ENCODE measurements at places on chromosomes 12 and 14.

- DNase-seq, result no peak
Observed at GRCh38 chr12:71694099-71694820, 8.4 kb downstream of the TMEM19 start.

GRCh38 chr12:113700943-113701342 lies 229.3 kb upstream of the LHX5 start:
- DNase-seq, result no peak

- DNase-seq, result no peak
Observed at GRCh38 chr12:58803908-58804307, 116.4 kb downstream of the LRIG3 start.

- DNase-seq, result no peak
Observed at GRCh38 chr12:13176256-13176655, 20.3 kb upstream of the EMP1 start.

GRCh38 chr14:54046250-54046649 lies 89.6 kb upstream of the BMP4 start:
- DNase-seq, result no peak

- DNase-seq, result no peak
Observed at GRCh38 chr12:103705927-103706326, 118.9 kb downstream of the STAB2 start.

- DNase-seq, result no peak
Observed at GRCh38 chr14:49892301-49892635, 614 bp upstream of the ARF6 start.

GRCh38 chr12:132517740-132518100 lies 27.8 kb downstream of the FBRSL1 start:
- no peak for DNase-seq

DNA sequence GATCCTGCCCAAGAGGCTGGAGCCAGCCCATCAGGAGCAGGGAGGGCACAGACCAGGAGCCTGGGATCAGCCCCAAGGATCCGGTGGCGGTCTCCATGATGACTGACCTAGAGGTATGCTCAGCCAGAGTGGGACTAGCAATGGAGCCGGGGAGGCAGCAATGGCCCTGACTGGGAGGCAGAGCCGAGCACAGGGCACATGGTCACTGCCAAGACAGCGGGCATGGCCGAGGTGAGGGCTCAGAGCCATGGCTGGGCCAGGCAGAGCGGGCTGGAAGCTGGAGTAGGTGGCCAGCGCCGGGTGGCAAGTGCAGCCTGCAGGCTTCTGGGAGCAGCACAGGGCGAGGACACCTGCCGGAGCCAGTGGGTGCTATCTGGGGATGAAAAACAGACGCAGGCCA lies 259.3 kb downstream of the BCL11B start:
- no peak for DNase-seq

DNA sequence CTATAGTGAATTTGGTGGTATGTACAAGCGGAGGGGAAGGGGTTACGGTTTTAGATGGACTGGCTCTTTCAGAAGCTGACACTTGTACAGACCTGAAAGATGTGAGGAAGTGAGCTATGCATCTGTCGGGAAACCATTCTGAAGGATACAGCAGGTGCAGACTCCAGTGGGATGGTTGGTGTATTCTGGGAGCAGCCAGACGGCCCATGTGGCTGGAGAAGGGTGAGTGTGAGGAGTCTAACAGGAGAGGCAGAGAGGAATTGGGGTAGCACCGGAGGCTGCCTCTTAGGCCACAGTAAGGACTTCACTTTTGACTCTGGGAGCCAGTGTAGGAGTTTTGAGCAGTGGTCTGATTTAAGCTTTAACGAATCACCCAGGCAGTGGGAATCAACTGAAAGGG lies 90.7 kb downstream of the APAF1 start:
- no peak for DNase-seq

DNA sequence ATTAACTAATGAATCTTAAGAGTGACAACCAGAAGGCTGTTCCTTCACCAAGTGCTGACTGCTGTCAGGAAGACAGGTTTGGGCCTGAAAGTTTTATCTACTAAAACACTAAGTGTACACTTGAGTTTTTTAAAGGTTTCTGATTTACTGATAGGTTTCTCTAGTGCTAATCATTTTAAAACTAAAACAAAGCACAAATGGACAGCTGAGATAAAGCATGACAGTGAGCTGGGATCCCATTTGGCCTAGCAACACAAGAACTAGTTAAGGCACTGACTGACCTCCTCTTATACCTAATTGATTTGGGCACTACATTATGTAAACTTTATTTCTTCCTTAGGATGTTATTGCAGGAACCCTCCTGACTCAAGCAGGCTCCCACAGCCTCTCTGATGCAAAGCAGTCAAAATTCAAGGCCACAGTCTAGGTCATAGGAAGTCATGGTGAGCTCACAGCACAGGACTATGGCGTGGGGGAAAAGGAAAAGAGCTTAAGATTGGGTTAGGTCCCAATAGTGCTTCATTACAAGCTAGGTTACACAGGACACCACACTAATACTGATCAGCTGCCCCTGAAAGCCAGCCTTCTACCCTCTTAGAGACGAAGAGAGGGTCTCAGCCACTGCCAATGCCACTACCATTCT lies 3.5 kb downstream of the STXBP6 start:
- DNase-seq, result no peak

DNA sequence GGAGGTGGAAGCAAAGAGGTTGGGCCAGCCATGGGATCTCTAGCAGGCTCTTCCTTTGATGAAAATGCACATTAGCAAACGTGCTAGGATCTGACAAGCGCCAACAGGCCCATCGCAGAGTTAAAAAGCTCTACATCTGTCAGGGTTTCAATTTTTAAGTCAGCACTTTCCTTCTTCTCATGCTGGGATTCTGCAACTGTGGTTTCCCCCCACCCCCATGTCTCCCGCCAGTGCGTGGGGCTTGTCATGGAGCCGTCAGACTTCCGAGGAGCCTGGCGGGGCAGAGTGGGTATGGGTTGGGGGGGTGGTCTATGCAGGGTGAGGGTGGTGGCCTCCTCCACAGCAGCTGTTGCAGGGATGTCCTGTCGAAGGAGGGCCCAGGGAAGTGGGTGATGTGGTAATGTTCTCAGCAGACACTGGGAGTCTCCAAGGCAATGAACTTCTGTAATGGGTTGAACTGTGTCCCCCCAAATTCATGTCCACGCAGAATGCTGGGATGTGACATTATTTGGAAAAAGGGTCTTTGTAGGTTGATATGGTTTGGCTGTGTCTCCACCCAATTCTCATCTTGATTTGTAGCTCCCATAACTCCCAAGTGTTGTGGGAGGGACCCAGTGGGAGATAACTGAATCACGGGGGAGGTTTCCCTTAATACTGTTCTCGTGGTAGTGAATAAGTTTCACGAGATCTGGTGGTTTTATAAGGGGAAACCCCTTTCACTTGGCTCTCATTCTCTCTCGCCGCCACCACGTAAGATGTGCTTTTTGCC lies 115.2 kb upstream of the MAP1LC3B2 start:
- no peak for DNase-seq

DNA sequence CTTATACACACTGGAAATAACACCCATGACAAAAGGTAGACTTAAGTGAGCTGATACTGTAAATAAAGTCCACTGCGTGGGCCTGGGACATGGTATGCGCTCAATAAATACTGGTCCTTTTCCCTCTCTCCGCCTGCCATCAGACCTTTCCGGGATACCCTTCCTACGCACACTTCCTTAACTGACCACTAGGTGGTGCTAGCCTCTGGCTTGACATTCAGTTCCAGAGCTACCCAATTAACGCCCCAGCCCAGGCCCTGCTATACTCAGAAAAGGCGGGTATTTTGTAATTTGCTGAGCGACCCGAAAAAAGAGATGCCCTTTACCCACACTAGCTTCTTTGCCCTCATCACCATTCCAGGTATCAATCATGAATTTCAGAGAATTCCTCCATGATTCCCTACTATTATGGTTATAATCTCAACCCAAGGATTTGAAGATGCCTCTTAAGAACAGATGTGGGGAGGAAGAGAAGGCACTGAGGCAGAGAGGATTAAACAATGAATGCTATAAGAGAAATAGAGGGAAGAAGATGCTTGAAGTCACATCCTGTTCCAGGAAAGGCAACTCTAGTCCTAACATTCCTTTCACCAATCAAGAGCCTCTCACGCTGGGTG lies 3.9 kb upstream of the LRP1 start:
- peak; percentile 33 for DNase-seq

DNA sequence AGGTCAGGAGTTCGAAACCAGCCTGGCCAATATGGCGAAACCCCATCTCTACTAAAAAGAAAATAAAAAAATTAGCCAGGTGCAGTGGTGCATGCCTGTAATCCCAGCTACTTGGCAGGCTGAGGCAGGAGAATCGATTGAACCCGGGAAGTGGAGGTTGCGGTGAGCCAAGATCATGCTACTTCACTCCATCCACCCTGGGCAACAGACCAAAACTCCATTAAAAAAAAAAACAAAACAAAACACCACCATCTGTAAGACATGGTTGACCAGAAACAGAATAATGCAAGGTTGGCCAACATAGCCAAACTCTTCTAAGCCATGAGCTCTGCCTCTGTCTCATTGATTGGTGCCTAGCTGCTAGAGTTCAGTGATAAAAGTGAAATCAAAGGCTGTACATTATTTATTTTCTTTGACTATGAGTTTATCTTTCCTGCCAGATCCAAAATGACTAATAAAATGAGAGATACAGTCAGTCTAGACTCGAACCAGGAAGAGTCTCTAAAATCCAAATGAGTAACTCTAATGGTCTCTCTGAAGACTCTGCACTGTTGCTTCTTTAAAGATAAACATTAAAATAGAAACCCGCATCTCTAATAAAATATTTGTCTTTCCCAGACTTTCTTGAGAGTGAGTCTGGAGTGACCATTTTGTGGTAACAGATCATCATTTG lies 404.7 kb downstream of the DAD1 start:
- no peak for DNase-seq

GRCh38 chr14:97219431-97220017 lies 422.3 kb downstream of the VRK1 start:
- DNase-seq, result no peak

DNA sequence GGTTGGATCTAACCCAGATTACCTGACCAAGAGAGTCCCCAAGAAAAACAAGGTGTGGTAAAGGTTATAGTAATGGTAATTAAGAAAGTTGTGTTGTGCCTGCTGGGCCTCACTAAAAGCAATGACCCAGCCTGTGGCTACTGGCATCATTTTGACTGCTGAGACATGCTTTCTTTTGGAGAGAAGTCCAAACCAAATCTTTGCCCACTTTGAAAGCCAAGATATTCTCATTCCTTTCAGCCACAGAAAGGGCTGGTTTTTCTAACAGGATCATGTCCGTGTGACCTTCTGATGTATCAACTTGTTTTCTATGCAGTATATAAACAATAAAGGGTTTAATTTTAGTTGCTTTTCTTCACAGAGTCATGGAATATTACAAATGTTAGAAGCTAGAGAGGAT lies 388.6 kb downstream of the RAD51B start:
- no peak for DNase-seq

GRCh38 chr14:98168211-98168985 lies 1103.6 kb downstream of the BCL11B start:
- no peak for DNase-seq

DNA sequence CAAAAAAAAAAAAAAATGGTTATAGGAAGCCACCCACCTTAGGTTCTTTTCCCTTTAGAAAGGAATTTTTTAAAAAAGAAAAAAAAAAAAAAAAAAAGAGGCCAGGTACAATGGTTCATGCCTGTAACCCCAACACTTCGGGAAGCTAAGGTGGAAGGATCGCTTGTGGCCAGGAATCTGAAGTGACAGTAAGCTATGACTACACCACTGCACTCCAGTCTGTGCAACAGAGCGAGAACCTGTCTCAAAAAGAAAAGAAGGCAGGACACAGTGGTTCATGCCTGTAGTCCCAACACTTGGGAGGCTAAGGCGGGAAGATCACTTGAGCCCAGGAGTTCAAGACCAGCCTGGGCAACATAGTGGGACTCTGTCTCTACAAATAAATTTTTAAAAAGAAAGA lies 36.0 kb downstream of the SPTLC2 start:
- no peak for DNase-seq

- DNase-seq, result no peak
Observed at GRCh38 chr12:96409731-96410130, 9.5 kb upstream of the CDK17 start.

DNA sequence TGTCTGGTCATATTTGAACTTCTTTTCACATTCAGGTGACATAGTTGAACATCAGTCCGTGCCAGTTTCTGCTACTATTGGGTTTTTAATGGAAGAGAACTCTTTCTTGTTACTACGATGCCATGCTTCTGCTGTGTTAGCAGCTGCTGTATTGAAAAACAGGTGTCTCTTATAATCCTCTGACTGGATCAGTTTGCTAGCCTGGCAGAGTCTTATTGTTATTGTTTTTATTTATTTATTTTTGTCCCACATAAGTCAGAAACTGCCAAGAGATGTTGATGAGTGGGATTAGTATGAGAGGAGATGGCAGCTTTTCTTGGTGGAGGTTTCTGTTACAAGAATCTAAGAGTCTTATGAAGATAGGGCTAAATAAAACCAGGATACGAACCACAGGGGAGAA lies 14.6 kb downstream of the ETV6 start:
- no peak for DNase-seq

DNA sequence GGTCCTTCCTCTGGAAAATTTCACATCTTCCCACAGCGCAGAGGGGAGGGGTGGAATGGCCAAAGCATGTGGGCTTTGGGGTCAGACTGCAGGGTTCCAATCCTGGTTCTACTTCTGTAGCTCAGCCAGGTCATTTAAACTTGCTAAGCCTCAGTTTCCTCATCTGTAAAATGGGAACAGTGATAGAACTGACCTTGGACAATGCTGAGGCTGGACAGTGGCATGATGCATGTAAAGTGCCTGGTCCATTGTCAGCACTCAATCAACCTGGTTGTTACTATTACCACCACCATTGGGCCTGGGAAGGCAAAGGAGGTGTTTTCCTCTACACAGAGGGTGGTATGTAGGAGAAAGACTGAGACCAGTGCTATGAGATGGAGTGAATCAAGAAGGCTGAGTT lies 162.8 kb downstream of the VRK1 start:
- DNase-seq, result no peak

GRCh38 chr12:15728118-15728598 lies 61.0 kb downstream of the EPS8 start:
- DNase-seq, result no peak

- no peak for DNase-seq
Observed at GRCh38 chr12:22088886-22089285, 42.9 kb downstream of the CMAS start.

GRCh38 chr14:101620821-101621785 lies 59.8 kb downstream of the DIO3 start:
- no peak for DNase-seq

GRCh38 chr12:8913702-8914032 lies 642 bp upstream of the PHC1 start:
- DNase-seq, result no peak
